ENCODE measurements at places on chromosomes 13 and 19. TPM values are rescaled to one million over a fixed set of nuclear protein-coding genes. Genes with fewer than 3 reads are reported as not detected.

DNA sequence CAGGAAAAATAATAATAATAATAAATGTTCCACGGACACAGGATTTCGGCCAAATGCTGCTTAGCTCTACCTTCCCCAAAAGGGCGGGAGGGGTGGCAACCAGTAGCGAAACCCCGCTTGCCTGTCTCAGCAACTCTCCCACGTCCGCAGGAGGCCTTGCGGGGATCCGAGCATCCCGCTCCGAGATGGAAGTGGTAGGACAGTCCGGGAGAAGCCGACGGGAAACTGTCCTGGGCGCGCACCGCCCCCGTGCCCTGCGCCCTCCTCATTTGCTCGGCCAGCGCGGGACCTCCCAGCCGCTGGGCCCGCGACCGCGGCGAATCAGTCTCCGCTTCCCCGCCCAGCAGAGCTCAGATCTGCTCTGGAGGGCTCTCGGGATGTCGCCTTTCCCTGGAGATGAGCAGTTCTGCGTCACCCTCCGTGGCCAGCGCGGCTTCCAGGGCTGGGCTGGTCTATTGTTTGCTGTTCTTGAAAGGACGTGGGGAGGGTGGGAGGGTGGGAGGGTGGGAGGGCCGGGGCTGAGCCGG is 48.9 kb upstream of the PABPC3 start:
- peak; percentile 49 for DNase-seq

DNA sequence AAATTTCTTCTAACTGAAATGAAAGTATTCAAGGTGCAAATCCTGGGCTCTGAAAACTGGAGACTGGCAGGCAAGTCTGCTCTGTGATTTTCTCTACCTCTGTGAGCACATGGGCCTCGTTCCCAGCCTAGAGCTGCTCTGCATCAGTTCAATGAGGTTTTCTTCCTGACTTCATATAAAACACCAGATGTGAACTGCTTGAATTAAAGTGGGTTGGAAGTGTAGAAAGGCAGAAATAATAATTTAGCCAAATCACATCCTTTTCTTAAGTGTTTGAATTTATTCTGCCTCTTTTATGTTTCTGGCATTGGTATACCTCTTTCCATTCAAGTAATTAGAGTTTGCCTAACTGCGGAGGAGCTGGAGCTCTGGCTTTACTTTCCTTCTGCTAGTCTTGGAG is 540.8 kb downstream of the OLFM4 start:
- DNase-seq = no peak

The KLF2 gene
- 19.2 TPM for total RNA-seq

The CNN2 gene
- total RNA-seq = 120 TPM

The ZNF726 gene
- 0.51 TPM for total RNA-seq

The MAP4K1 gene
- total RNA-seq = 0.17 TPM

GRCh38 chr13:62115831-62116230 is 700.2 kb upstream of the PCDH20 start:
- no peak for DNase-seq

The DZIP1 gene
- total RNA-seq = 29.5 TPM

The DAZAP1 gene
- total RNA-seq = 49.5 TPM

DNA sequence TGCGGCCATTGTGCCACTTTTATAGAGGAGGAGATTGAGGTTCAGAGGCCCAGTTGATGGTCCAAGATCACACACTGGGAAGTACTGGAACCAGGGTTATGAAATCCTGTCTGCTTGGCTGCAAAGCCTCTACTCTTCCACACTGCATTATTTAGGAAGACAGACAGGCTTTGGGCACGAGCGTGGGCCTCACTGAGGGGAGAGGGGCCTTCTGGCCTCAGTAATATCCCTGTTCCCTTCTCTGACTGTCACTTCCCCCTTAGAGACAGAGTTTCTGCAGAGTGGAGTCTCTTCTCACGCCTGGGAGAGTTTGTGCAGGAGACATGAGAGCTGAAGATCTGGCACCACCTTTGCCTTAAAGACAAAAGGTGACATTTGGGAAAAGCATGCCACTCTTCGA is 49.0 kb upstream of the PNMA8B start:
- no peak for DNase-seq

GRCh38 chr13:67643516-67644055 is 413.4 kb upstream of the PCDH9 start:
- DNase-seq = no peak

The WDR88 gene
- total RNA-seq = under 0.01 TPM

DNA sequence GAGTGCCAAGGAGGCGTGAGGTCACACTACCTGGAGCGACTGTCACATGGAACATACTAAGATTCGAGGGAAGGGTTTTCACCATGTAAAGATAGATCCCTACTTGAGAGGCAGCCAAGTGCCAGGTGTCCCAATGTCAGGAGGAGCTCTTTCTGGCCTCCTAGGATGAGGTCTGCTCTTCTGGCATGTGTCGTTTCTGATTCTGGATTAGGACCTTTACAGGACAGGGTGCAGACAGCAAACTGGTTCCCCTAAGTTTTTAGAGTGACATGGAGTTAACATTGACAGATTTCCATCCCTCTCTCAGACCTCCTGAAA is 75.3 kb downstream of the ZNF536 start:
- no peak for DNase-seq

DNA sequence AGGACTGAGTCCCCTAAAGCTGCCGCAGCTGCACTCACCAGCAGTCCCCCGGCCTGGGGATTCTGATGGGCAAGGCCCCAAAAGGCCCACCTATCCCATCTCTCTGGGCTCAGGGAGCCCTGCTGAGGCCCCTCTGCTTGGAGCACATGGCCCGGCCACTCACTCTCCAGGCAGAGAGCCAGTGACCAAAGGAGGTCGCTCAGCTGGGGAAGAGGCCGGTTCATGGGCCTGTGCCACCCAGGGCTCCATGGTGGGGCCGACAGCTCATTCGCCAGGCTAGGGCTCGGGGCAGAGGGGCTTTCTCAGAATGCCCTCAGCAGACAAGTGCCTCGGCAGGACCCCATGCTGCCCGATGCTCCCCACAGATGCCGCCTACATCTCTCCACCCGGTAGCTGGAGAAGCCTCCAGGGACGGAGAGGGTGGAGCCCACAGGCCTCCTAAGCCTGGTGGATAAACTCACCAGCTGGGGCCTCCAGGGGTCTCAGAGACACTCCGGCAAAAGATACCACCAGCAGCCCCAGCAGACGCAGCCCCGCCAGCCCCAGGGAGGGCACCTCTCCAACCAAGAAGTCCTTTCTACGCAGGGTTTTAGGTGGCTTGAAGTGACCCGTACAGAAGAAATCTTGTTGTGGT is 54.4 kb downstream of the MLLT1 start:
- no peak for DNase-seq

The THSD8 gene
- total RNA-seq = not detected

- peak; percentile 6 for DNase-seq
Measured at GRCh38 chr13:49214917-49215376, 5.2 kb upstream of the MLNR start.

DNA sequence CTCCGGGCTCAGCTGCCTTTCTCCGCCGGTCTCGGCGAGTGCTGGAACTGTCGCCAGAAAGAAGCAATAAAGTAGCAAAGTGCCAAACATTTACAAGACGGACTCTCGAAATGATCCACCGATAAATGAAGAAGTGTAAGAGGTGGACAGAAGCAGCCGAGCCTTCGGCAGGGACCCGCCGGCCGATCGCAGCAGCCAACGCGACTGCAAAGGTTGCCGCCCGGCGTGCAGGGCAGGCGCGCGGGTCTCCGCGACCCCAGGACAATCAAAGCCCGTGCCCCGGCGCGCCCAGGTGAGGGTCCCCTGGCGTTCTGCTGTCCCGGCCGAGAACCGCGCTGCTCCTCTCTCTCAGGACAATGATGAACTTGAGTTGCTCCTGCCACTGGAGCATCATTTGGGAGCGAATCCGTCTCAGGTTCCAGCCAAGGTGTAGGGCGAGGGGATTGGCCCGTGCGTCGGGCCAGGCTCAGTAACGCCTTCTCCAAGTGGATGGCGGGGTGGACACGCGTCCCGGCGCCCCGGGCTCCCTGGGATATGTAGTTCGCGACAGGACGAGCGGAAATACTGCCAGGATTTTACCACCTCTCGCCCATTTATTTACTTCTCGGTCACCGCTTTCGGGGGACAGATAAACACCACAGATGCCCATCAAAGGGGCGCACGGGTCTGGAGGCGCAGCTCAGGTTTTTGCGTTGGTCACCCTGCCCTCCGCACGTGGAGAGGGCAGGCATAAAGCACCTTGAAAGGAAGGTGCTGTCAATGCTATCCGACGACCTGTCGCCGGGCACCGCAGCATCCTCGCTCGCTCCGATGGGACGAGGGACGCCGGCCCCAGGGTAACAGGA is at the start of the genes BIVM and POGLUT2:
BIVM (plus strand) TSS at position 539 of the 845 bp plus-strand sequence. CDS start 8,149 bp downstream, outside the sequence.
POGLUT2 (minus strand) TSS at position 396 of the 845 bp plus-strand sequence; CDS start at position 90, 306 bp downstream.
- peak; percentile 92 for DNase-seq

GRCh38 chr13:65882810-65883209 is 1347.3 kb downstream of the PCDH9 start:
- DNase-seq = no peak

The LGI4 gene
- total RNA-seq = 0.17 TPM

GRCh38 chr13:43730642-43731041 is 56.1 kb downstream of the ENOX1 start:
- peak; percentile 7 for DNase-seq

GRCh38 chr13:28325022-28325421 is 169.9 kb downstream of the FLT1 start:
- DNase-seq = no peak

DNA sequence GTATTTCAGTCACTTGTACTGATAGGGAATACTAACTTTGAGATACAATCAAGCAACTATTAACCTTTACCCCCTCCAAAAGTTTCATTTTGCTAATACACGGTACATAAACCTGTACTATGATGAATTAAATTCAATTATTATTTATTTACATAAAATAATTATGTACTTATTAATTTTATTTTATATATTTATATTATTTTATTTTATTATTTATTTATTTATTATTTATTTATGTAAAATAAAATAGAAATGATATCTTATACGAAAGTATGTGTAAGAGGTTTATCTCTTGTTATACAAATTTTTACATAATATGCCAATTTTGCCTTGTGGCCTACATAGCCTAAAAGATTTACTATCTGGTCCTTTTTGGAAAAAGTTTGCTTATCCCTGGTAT is 564.3 kb downstream of the SLITRK5 start:
- no peak for DNase-seq

The TMEM238 gene
- total RNA-seq = 0.26 TPM

DNA sequence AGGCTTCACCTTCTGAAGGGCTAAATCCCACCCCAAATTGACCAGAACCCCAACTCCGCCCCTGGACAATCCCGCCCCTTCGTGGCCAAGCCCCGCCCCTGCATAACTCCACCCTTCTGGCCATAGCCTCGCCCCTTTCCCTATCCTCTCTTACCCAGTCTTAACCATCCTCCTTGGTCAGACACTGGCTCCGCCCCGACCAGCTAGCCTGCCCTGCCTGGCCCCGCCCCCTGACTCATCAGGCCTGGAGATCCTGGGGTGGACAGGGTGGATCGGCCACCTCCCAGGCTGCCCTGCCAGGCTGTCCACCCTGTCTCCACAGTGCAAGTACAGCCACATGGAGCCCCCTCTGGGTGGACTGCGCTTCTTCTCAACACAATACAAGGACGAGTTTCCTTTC is 8.0 kb upstream of the ZNF358 start:
- peak; percentile 85 for DNase-seq

DNA sequence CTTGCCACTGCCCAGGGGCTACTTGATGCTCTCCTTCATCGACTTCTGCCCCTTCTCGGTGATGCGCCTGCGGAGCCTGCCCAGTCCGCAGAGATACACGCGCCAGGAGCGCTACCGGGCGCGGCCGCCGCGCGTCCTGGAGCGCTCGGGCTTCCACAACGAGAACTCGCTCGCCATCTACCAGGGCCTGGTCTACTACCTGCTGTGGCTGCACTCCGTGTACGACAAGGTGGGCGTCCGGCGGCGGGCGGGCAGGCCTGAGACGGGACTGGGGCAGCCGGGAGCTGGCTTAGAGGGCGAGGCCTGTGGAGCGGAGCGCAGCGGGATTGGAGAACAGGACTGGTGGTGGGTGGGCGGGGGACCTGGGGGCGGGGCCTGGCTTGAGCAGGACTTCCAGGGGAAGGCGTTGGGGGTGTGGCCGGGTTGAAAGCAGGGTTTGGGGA is 12.7 kb upstream of the PSMD8 start:
- DNase-seq = peak; percentile 61

DNA sequence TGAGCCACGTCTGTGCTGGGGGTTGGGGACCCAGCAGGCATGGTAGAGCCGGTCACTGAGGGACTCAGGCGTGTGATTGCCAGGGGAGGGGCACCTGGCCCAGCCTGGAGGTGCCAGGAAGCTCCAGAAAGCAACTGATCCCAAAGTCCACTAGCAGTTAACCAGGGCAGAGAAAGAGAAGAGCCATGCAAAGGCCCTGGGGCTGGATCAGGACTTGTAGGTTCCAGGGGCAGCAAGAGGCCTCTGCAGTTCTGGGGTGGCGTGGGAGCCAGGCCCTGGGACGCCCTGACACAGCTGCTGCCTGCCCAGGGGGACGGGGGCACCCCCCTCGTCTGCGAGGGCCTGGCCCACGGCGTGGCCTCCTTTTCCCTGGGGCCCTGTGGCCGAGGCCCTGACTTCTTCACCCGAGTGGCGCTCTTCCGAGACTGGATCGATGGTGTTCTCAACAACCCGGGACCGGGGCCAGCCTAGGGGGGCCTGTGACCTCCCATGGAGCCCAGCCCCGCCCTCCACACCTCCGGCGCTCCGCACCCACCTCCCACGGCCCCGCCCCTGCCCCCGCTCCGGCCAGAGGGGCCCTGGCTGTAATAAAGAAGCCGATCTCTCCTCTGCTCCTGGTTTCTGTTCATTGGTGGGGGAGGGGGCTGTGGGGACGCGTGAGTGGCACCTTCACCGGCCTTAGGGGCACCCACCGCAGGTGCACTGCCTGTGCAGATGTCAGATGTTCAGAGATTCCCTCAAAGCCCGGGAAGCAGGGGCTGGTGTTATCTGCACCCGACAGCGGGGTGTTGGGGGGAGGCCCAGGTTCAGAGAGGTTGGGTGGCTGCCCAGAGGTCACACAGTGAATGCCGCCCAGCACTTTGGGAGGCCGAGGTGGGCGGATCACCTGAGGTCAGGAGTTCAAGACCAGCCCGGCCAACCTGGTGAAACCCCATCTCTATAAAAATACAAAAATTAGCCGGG is 4.1 kb downstream of the AZU1 start:
- no peak for DNase-seq

DNA sequence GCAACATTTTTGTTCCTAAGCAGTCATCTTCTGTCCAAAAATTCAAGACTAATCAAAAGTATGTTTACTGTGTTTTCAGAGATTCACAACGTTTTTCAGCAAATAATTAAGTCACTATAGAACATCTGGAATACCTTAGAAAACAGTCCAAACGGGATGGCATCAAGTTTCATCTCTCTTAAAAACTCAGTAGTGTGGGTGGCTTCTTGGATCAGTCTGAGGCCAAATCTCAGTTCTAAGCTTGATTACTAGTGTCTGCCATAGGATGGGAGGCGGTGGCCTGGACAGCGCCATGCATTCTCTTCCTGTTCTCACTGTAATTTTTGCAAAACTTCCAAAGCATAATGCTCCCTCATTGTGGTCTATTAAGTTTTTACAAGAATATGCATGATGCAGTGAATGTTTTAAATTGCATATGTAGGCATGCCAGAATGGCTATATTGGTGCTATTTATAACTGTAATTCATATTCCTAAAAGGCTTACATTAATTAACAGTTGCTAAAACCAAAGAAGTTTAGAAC is 37.1 kb downstream of the ANKRD10 start:
- no peak for DNase-seq
